ENCODE measurements at places on chromosomes 1 and 21.

- DNase-seq: no peak
Measured at GRCh38 chr21:16342932-16343331, 613.1 kb downstream of the USP25 start.

DNA sequence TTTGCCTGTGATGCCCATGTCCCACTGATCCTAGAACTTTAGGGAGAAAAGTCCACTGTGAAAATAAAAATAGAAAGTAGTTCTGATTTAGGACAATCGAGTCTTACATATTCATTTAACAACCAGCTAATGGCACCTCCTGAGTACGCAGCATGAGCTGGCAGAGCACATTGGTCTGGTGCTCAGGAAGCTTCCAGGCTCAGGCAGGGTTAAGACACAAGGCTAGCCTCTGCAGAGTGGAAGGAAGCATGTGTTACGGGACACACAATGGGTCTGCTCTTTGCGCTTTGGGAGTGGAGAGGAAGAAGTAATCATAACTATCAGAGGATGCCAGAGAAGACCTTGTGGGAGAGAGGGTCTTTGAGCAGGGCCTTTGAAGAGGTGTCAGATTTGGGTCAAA lies 4.2 kb upstream of the KLHDC8A start:
- no peak for DNase-seq

DNA sequence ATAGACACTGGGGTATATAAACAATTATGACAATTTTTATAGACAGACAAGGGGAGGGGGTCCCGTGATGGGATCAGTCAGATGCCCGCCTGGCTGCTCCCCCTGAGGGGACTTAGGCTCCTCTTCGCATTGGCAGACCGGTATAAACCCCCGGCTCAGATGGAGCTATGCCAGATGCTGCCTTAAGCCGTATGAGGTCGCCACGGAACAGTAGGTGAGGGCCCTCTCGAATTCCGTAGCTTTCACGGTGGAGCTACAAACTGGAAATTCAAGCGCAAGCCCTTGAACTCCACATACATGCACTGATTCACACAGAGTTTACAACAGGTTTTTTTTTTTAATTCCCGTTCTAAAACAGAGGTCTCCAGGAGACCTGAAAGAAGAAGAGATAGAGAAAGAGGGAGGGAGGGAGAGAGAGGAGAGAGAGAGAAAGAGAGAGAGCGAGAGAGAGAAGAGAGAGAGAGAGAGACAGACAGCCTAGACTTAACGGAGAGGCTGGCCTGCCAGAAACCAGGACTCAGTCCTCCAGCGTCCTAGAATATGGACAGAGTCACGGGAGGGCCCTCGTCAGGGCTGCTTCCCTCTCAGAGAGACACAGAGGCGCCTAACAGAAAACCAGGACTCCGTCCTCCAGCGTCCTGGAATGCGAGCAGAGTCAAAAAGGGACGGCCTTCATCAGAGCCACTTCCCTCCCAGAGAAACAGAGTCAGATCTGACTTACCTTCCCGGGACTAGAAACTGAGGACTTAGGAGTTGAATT lies 24.4 kb upstream of the TMEM54 start:
- DNase-seq: peak; percentile 59

DNA sequence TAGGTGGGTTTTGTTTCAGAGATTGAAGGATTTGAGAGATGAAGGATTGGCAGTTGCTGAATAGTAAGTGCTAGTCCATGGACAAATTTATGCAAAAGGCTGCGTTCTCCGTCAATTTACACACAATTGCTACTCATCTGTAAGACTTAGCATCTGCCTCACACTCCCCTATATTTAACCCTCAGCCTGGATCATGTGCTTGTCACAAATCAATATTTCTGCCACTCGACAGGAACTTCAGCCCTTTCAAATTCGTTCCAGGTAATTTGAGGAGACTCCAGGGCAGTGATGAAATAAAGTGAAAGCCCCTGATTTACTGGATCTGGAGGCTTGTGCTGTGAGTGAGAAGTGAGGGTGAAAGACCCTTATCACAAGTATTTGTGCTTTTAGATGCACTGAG lies 105.6 kb upstream of the UBE2U start:
- no peak for DNase-seq

DNA sequence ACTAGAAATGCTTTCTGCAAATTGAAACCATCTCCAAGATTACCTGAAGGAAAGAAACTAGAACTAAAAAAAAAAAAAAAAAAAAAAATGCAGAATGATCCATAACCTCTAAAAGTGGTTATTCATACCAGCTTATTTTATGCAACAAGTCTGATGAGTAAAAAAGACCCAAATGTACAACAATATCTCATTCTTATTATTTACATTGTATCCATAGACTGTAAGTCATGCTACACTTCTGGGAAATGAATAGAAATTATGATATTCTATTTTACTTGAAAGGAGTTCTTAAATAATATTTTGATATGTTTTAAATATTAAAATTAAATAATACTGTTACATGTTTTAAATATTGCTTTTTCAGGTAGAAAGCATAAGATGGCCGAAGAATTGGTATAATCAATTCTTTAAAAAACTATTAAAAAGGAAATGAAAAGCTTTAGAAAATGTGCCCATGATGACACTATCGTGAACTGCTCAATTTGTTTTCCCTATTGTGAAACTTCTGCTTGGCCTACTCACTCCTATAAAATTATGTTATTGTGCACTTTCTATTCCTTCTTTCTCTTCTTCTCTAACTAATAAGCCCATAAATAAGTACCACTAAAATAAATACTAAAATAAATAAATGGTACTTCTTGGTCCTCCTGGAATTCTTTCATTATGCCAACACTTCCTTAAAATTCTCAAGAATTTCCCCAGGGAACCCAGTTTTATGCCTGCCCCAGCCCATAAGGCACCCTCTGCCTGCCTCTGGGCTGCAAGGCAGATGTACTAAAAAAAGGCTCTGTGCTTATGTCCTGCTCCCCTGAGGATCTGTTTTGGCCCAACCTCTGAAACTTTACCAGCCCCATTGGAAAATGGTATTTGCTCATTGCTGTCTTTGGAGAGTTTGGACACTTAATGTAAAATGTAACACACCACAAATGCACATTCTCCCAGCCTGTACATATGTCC lies 18.1 kb downstream of the SAMSN1 start:
- DNase-seq: no peak

GRCh38 chr1:92949937-92950817 lies 11.1 kb downstream of the DIPK1A start:
- no peak for DNase-seq

DNA sequence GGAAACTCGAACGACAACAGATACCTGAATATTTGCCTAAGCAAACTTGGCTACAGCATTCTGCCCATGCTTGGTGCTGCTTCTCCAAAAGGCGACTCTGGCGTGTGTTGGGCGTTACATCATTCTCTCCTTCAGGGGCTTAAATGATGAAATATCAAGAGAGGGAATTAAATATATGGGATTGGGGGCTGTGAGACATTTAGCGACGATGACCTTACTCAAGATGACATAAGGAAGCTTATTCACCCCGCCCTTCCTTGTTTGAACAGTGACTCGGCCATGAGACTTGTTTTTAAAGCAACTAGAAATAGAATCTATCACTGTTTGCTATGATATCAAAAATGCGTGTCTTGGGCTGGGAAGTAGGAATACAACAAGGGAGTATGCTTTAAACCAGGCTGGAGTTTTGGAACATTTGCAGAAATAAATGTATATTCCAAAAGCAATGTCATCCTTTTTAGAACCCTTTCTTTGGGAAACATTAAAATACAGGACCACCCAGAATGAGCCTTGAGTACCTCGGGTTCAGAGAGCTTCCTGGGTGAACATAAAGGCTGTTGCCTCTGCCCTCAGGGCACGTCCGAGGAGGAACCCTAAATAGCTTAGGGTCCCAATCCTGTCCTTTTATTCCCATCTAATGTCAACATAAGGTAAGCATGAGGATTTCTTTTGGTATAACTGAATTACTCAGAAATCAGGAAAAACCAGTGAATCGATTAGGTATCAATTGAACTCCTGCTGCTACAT lies 123.3 kb upstream of the SLC45A1 start:
- DNase-seq: no peak

GRCh38 chr1:53686091-53686964 lies 52.6 kb downstream of the GLIS1 start:
- DNase-seq: no peak

GRCh38 chr1:176754676-176755075 lies 291.7 kb downstream of the PAPPA2 start:
- no peak for DNase-seq

DNA sequence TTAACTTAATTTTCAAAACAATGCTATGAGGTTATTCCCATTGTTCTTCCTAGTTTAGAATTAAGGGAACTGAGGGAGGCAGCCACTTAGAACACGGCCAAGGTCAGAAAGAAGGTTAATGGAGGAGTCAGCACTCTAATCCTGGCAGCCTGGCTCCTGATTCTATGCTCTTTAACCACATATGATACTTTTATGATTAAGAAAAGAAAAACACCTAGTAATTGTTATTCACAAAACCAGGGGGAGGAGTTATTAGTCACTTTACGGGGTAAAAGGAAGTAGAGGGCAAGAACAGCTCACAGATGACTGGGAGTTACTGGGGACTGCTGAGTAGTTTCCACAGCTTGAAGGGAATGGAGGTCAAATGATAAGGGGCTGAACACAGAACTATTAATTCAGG lies 38.6 kb downstream of the GADD45A start:
- no peak for DNase-seq

DNA sequence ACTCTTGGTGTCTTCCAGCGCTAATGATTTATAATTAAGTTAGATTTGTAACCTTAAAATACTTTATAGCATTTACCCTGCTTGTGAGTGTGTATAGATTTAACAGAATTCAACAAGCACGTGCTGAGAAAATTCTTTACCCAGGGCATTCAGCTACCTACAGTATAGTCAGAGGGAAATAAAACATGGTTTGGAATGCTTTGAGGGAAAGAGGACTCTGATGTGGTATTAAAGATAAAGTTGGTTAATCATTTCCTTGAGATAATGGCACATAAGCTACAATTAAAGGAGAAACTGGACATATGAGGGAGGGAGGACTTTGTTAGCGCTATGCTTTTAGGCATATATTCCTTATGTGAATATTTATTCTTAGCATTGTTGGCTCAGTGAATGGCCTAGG lies 26.4 kb upstream of the IL12RB2 start:
- DNase-seq: no peak

DNA sequence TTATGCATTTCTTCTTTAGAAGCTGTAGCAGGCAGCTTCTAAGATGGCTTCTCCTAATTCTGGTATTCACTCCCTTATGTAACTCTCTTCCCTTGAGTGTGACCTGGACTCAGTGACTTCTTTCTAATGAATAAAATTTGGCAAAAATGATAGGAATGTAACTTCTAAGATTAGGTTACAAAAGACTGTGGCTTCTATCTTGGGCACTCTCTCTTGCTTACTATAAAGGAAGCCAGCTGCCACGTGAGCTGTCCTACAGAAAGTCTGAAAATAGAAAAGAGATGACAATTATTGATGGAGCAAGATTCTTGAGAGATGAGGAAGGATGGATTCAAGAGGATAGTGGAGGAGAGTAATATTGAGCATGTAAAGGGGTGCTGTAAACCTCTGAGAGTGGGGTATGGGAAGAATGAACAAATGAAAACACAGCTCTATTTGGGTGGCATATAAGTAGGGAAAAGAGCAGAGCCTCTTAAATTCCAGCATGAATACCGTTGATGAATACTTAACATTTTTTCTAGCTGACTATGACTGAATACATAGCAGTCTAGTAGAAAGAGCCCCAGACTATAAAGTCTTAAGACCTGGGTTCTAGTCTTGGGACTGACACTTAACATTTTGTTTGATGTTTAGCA lies 5.5 kb downstream of the TSEN15 start:
- no peak for DNase-seq

DNA sequence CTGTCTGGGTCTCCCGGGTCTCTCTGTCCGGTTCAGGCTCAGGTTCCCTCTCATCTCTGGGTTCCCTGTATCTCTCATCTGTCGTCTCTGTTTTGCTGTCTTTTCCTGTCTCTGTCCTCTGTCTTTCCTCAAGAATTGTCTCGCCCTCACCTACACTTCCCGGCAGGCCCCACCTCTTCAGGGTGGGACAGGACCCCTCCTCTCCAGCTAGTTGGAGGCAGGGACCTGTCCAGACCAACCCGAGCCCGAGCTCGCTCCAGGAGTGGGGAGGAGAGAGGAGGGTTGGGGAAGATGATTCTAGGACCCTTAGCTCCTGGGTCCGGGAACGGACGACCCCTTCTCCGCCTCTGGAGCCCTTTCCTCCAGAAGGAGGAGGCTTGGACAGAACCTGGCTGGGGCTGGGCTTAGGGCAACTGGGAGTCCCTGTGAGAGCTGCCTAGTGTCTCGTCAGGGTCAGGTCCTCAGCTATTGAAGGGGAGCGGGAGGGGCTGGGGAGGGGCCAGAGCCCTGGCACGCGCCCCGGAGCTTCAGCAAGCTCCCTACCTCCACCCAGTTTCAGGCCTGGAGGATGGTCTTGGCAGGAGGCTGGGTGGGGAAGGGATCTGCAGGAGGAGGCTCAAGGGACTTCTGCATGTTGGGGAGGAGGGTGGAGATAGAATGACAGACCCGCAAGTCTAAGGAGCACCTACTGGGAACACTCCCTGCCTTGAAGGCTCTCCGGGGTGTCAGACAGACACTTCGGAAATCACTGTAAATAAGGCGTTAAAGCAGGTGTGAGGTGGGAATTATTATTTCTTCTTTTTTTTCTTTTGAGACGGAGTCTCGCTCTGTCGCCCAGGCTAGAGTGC lies 26.3 kb upstream of the EPB41 start:
- no peak for DNase-seq

GRCh38 chr1:153509729-153510354 lies 25.9 kb downstream of the S100A6 start:
- peak; percentile 24 for DNase-seq

GRCh38 chr1:82445827-82446226 lies 645.1 kb downstream of the ADGRL2 start:
- no peak for DNase-seq

DNA sequence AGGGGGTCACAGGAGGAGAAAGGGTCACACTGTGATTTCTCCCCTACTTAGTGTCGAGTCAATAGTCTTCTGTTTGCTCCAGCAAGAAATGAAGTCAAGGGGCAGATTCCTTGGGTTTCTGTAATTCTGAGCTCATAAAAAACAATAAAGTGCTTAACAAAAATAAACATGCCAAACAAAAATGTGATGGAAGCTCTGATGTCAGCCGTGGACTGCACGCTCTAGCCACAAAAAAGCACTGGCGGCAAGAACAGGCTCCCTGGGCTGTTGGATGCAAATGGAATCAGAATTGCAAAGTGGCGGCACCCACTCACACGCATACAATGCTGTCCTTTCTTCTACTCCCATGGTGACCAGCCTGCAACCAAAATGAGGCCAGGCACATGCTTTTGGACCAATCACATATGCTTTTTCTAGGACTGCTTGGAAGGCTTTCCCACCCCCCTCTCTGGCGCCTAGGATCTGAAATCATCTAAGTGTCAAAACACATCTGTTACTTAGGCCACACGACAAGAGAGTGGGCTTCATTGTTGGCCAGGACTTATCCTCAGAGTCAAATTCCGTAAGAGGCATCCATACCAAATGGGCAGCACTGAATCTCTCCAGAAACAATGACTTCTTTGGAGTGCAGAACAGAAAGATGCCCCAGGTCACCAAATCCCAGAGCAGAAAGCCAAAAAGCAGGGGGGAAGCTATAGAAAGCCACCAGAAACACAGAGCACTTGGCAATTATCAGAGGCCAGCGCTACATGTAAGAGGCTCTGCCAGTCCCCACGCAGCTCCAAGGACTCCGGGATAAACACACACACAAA lies 9.2 kb downstream of the C1orf198 start:
- DNase-seq: no peak
